ENCODE measurements at places on chromosomes 3 and 15. TPM values are rescaled to one million over a fixed set of nuclear protein-coding genes. Genes with fewer than 3 reads are reported as not detected.

DNA sequence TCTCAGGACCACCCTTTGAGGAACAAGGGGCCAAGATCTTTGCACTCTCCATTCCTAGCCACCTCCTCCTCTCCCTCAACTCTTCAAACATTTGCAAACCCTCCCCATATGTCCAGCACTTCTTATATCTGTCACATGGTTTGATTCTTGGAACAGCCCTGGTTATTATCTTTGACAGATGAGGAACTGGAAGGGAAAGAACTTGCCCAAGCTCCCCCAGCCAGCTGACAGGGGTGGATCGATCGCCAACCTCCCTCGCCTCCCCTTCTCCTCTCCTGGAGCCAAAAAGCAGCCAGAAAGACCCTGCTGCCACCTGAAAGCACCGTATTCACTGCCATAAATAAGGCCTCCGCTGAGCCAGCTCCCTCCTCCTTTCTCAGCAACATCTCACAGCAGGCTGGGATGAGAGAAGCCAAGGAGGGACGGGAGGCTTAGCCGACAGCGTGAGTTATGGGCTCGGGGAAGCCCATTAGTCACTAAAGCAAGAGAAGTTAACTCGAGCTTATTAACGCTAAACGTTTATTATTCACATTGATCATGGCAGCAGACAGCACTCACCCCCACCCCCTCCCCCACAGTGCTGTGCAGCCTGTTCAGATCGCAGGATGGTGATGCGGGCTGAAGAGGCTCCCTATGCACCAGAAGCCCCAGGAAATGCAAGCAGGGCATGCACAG lies 22.2 kb upstream of the FGD5 start:
- no peak for DNase-seq

DNA sequence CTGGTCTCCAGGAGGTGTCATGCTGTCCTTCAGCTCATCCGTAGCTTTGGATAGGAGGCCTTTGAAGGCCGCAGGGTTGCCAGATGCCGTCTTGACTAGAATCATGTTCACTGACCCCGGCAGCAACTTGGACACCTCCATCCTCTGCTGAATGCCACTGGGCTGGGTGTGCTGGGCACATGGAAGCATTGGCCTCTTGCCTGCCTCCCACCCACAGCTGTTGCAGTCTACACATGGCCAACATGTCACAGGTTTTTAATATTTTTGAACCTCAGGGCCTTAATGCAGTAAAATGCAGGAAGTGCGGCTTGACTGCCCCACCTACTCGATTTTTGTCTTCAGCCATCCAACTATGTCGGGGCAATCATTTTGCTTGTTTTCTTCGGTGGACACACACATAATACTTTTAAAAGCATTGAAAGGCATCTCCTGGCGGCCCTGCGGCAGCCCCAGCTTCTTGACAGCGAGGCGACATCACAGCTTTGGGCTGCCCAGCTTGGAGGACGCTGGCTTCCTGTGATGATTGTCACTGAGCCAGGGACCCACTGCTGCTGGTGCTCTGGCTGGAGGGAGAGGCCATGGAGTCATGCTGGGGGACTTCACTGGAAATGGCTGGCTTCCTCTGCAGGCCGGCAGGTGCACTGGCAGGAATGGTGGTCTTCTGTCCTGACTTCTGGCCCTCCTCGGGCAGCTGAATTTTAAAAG lies 31.6 kb upstream of the ACAD9 start:
- no peak for DNase-seq

TRIM42 gene
- not detected for total RNA-seq

CCDC39 gene
- 0.43 TPM for total RNA-seq

Measured in GM12878 (cell line).